Keratinocyte (primary cell): ENCODE measurements at places on chromosomes 13 and 19.

- no peak for DNase-seq
These were observed 598.6 kb upstream of the PCDH20 start for GRCh38 chr13:62014299-62014698.

DNA sequence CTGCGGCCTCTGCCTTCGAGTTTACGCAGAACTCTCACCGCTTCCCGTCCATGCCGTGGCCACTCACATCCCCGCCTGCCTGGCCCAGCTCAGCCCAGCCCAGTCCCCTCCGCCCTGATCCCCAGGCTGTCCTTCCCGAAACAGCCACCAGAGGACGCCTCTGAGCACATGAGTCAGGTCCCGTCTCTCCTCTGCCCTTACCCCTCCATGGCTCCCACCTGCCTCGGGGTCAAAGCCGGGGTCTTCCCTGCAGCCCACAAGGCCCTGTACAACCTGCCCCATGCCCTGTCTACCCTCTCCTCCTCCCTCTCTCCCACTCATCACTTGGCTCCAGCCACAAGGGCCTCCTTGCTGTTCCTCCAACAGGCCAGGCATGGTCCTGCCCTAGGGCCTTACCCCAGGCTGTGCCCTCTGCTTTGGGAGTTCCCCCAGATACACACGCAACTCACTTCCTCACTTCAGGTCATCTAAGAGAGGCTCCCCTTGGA lies 8.1 kb upstream of the SEMA6B start:
- no peak for DNase-seq

DNA sequence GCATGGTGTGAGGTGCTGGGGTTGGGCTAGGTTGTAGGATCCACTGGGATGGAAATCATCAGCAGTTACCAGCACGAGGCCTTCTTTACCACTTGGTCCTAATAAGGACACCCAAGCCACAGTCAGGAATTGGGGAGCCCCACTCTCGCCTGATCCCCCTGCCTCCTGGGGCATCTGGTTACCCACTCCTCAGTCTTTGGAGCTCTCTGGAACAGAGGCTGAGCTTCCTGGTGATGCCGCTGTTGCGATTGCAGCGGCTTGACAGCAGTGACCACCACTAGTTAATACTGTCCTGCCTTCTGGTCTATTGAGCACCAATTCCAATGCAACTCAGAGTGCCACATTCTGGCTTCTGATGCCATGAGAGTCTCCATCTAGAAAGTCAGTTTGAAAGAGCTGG lies 13.5 kb downstream of the TMEM272 start:
- DNase-seq = no peak

- no peak for DNase-seq
These were observed 61.8 kb downstream of the MBNL2 start for GRCh38 chr13:97283888-97284287.

DNA sequence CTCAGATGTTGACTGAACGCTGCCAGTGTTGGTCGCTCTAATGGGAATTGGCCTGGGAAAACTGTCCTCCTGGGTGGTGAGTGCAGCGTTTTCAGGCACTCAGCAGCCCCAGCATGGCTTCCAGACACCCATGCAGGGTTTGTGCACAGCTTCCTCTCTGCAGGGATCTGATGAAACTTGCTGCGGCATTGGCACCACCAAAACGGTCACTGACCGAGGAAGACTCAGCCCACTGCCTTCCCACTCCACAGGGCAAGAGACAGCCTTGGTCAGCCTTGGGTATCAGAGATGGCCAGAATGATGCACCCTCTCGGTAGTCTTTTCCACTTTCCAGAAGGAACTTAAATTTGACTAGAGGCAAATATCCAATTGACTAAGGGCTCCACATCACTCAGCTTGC lies 398.9 kb downstream of the IRS2 start:
- no peak for DNase-seq

- no peak for DNase-seq
These were observed 391.8 kb downstream of the KLF5 start for GRCh38 chr13:73450583-73450982.

- no peak for DNase-seq
These were observed 24.8 kb downstream of the ZNF473 start for GRCh38 chr19:50050406-50051227.

DNA sequence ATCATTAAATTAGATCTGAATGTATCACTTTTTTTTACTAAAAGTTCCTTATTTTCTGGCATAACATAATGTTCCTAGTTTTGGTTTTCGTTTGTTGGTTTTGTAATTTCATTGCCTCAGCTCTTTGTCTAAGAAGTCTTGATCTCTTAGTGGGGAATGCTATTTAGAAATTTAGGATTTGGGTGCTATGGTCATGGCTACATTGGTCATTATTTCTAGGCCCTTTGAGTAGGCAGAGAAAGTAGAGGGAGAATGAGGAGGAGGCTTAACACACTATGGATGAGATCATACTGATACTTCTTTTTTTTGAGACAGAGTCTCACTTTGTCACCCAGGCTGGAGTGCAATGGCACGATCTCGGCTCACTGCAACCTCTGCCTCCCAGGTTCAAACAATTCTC lies 41.8 kb downstream of the PIBF1 start:
- DNase-seq = no peak

GRCh38 chr13:76830805-76831204 lies 55.4 kb downstream of the KCTD12 start:
- no peak for DNase-seq

- DNase-seq = no peak
These were observed 289.6 kb upstream of the HTR2A start for GRCh38 chr13:47186471-47186870.

- DNase-seq = no peak
These were observed 623.2 kb downstream of the SLITRK5 start for GRCh38 chr13:88294368-88294767.

GRCh38 chr13:45372189-45373161 lies 31.5 kb upstream of the TPT1 start:
- DNase-seq = no peak

GRCh38 chr13:59086147-59086546 lies 1077.6 kb downstream of the DIAPH3 start:
- DNase-seq = no peak

DNA sequence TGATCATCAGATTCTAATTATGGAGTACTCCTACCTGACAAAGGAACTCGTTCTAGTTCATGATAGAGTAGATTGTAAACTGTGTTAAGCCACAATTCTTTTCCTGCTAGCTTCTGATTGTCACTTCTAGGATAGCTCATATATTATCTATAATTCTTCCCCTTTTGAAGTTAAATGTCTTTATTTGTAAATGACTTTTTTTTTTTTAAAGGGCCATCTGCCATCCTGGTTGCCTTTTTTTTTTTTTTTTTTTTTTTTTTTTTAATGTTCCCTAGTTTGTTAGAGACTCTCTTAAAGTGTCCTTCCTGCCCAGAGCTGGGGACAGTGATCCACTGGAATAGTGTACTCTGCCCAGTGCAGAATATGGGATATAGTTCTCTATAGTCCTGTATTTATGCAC lies 4.3 kb downstream of the CHAMP1 start:
- no peak for DNase-seq

DNA sequence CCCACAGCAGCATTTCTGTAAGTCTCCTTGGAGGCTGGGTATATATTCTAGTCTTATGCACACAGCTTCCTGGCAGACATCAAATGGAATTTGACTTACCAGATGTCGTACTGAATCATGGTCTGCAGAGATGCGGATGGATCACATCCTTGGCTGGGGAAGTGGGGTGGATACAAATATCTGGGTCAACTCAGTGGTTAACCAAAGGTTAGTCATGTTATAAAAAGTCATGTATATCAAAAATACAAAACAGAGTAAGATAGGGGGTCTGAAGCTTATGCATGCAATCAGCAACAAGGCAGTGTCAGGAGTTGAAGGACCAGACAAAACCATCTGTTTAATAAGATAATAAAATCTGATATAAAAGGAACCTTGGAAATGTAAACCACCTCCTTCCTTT lies 61.9 kb downstream of the WASF3 start:
- peak; percentile 9 for DNase-seq

GRCh38 chr13:99446242-99446641 lies 55.0 kb upstream of the TM9SF2 start:
- no peak for DNase-seq

GRCh38 chr13:30985637-30986205 lies 53.3 kb downstream of the TEX26 start:
- peak; percentile 15 for DNase-seq

GRCh38 chr13:87331178-87331577 lies 340.0 kb upstream of the SLITRK5 start:
- DNase-seq = peak; percentile 5

DNA sequence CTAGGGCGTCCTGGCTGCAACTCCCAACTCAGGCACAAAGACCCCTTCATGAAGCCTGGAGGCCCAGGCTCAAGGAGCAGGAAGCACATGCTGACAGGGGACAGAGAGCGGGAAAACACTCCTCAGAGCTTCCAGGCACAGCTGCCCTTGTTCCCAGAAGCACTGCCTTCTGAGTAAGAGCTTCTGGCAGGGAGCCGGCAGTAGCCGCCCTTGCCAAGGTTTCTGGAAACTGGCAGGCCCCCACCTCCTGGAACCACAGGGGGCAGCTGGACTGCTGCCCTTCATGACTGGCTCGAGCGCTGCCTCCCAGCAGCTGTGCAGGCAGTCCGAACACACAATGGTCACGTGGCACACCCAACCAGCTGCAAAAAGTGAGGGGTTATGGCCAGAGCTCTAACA lies 33.6 kb upstream of the EPHX3 start:
- DNase-seq = no peak

DNA sequence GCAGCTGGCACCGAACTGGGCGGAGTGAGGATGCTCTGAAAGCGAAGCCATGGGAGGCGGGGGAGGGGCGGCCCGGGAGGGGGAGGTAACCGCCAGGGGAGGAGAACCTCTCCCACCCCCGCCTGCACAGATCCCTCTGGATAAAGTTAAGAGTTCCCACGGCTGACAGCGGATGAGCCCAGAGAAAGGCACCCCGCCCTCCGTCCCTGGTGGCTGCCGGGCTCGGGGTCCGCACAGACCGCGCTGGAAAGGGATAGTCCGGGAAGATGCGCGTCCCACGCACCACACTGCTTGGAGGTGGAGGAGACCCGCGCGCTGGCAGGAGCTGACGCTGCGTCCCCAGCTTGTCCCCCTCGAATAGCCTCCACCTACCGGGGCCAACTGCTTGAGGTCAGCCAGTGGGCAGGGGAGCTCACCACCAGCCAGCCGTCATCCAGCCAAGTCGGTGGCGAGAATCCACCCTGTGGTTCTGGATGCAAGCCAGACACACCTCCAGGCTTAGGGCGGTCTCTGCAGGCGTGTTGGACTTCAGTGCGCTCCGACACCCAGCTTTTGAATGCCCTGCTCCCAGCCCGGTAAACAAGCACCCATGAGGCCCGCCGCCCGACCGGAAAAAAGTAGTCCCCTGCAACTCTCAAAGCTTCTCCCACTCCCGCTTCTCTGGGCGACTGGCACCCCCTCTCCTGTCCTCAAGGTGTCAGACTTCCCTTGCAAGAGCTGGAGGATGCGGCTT lies at the start of gene TRPC4:
Gene TRPC4, minus strand, starts transcription at position 17 of the 733 bp plus-strand sequence. CDS start 86,439 bp downstream, outside the sequence.
- no peak for DNase-seq

- DNase-seq = peak; percentile 75
These were observed 438.6 kb downstream of the KLF5 start for GRCh38 chr13:73497430-73497829.

GRCh38 chr13:97953376-97953970 lies at the start of gene IPO5:
Gene IPO5 (plus strand): TSS chr13:97953675. CDS start chr13:97976697, 23,022 bp downstream.
- no peak for DNase-seq

DNA sequence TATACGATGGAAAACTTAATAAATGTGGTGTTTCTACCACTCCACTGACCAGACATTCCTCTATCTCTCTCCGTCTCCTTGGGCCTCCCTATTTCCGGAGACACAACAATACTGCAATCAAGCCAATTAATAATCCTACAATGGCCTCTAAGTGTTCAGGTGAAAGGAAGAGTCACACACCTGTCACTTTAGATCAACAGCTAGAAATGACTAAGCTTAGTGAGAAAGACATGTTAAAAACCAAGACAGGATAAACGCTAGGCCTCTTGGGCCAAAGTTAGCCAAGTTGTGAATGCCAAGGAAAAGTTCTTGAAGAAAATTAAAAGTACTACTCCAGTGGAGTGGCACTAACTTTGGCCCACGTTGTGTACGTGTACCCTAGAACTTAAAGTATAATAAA lies 22.5 kb downstream of the ZDHHC20 start:
- no peak for DNase-seq

GRCh38 chr13:28704919-28705318 lies 13.9 kb downstream of the SLC46A3 start:
- DNase-seq = no peak

DNA sequence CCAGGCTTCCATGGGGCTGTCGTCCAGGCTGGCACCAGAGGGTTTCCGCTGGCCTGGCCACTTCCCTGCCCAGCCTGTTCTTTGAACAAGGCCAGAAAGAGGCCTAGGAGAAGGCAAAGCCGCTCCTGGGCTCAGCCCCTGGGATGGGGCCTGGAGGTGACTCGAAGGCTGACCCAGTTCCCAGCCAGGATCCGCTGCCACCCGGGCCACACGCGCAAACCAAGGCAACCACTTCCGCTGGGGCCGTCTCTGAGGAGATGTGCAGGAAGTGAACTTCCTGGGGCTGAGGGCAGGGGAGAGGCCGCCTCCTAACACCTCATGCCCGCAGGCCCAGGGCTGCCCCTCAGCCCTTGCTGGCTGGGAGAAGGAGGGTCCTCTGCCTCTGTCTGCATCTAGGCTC lies 15.2 kb downstream of the PLEKHF1 start:
- DNase-seq = no peak

DNA sequence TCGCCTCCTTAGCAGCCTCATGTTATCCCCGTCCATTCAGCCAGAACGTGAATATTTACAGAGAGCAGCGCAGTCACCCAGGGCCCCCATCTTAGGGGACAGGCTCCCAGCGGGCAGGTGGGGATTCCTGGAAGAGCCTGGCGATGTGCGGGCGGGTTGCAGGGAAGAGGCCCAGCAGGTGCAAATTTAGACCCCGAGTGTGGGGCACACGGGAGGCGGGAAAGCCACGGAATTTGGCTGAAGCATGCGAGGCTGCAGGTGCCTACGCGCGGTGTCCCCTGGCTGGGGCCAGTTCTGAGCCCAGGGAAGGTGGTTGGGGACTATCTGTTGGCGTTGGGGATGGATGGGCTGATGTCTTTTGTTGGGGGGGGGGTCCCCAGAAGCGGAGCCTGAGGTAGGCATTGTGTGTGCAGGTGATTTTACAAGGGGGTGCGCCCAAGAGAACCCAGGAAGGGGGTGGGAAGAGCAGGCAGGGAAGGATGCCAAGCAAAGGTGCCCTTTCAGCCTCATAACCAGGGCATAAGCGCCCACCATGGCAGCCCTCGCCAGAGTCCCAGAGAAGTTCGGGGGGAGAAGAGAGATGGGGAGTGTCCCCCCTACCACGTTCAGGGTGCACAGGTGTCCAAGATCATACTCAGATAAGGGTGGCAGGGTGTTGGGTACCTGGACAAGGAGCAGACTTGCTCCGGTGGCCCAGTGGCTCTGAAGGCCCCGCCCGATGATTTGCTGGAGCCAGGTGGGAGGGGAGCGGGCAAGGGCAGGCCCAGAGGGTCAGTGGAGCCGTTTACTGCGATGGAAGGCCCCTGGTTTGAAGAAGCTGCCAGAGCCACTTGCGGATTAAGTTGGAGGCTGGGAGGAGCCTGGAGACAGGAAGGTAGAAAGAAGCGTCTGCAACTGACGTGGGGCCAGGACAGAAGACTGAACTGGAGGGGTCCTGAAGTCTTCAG lies 1.2 kb downstream of the TPGS1 start:
- no peak for DNase-seq

- DNase-seq = no peak
These were observed 1204.5 kb upstream of the SLC10A2 start for GRCh38 chr13:104270731-104271130.
